ENCODE measurements at places on chromosomes 12 and 14.

- H3K27me3 ChIP-seq = no peaks in the 10 kb centered on the region
- H3K4me3 ChIP-seq = no peak overlapping the region
- no peaks in the 10 kb centered on the region for H3K4me1 ChIP-seq
- H3K36me3 ChIP-seq = no peaks in the 10 kb centered on the region
- H3K27ac ChIP-seq = no peak overlapping the region
- no peak for DNase-seq
These were observed 35.9 kb downstream of the FZD10 start for GRCh38 chr12:130198026-130198662.

DNA sequence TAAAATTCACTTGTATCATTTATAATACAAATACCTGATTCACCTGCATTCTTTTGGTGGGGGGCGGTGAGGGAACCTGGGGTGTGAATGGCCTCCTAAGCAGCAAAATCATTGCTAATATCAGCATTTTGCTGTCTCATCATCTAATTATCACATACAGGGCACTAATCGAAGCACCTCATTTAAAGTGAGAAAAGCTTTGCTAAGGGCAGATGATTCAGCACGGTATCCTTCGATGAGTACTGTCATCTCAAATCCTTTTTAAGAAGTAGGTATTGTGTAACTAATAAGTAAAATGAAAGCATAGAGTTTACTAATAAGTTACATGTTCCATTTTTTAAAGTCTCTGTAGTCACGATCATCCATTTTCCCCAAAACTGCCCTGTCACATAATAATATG lies 278.1 kb upstream of the SOX5 start:
- no peaks in the 10 kb centered on the region for H3K27me3 ChIP-seq
- no peaks in the 10 kb centered on the region for H3K36me3 ChIP-seq
- H3K4me3 ChIP-seq = no peak overlapping the region

DNA sequence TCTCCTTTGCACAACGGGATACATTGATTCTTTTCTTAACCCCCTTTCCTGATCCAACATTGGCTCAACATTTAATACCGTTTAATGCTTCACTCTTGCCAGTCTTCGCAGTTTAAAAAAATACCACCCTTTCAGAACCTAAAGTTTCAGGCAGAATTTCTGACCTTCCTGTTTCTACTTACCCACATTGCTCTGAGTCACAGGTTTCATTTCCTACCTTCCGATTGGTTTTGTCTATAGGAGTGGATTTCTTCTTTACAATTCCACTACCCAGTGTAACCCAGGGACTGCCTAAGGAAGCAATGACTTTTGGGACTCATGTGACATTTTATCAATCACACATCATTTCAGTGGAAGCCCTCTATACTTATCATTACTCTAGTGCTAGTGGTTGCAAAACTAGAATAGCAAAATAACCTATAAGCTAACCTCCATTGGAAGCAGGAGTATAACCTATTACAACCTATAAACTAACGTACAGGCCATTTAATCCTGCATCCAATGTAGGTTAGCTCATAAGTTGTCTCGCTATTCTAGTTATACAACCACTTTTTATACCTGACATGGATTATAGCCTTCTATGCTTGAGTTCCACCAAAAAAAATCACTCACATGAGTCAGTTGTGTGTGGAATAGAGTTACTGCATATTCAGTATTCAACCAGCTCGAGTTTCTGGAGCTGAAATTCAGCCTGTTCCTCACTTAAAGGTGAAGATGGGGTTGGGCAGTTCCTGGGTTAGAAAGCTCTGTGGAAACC lies 64.9 kb upstream of the KITLG start:
- H3K4me3 ChIP-seq = no peak overlapping the region
- H3K36me3 ChIP-seq = no peaks in the 10 kb centered on the region
- H3K4me1 ChIP-seq = no peaks in the 10 kb centered on the region

DNA sequence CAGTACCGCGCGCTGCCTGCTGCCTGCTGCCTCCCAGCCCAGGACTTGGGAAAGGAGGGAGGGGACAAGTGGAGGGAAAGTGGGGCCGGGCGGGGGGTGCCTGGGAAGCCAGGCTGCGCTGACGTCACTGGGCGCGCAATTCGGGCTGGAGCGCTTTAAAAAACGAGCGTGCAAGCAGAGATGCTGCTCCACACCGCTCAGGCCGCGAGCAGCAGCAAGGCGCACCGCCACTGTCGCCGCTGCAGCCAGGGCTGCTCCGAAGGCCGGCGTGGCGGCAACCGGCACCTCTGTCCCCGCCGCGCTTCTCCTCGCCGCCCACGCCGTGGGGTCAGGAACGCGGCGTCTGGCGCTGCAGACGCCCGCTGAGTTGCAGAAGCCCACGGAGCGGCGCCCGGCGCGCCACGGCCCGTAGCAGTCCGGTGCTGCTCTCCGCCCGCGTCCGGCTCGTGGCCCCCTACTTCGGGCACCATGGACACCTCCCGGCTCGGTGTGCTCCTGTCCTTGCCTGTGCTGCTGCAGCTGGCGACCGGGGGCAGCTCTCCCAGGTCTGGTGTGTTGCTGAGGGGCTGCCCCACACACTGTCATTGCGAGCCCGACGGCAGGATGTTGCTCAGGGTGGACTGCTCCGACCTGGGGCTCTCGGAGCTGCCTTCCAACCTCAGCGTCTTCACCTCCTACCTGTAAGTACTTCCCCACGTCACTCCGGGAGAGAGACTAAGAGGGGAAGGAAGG lies at the start of gene LGR5:
TSS of gene LGR5 (plus strand) at position 186 of the 732 bp plus-strand sequence. CDS start at position 469, 283 bp downstream.
- no peak within 1 kb of the TSS for H3K27ac ChIP-seq
- peak within 1 kb of the TSS; percentile 68 for H3K4me3 ChIP-seq
- no peaks in the 10 kb centered on the region for H3K36me3 ChIP-seq
- no peak for DNase-seq

DNA sequence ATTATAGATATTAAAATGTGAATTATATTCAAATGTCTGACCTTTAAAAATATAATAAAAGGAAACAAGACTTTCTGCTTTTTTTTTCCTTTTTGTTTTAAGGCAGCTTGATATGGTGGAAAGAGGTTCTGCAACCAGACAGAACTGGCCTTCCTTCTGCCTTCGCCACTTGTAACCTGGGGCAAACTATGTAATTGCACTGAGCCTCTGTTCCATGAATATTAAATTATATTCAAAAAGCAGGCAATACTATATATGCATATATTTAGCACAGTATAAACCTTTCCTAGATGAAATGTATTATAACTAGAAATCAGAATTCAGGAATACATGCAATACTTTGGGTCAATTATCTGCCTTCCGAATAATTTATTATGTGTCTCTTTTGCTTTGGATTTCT lies 59.9 kb downstream of the ACSS3 start:
- no peaks in the 10 kb centered on the region for H3K27me3 ChIP-seq
- H3K27ac ChIP-seq = no peak overlapping the region
- no peak for DNase-seq
- H3K4me1 ChIP-seq = no peaks in the 10 kb centered on the region
- H3K4me3 ChIP-seq = no peak overlapping the region
- peaks cover 4% of the 10 kb centered on the region for H3K36me3 ChIP-seq

DNA sequence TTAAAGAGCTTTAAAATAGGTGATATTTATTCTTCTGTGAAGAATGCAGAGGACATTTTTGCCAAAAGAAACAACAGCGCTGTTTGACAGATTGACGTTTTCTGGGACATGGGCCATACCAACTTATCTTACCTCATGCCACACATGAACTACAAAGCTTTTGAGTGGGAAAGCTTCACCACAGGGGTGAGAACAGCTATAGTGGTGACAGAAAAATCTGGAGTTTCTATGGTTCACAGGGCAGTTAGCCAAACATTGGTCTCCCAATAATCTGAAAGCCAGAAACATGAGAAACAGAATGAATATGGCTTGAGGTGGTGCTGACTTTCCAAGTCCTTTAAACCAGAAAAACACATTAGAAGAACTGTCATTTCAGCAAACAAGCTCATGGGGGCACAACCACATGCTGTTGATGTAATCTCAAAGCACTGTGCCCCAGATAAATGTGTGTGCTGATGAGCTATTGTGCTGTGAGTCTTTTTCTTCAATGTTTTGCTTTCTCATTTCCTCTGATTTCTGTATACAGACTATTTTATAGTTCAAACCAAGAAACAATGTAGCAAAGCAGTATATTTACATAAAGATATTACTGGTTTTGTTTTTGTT lies 905.4 kb downstream of the SLC16A7 start:
- no peak overlapping the region for H3K27ac ChIP-seq
- no peaks in the 10 kb centered on the region for H3K27me3 ChIP-seq
- DNase-seq = no peak
- H3K36me3 ChIP-seq = no peaks in the 10 kb centered on the region
- no peaks in the 10 kb centered on the region for H3K4me1 ChIP-seq

GRCh38 chr14:92105893-92106142 lies 564 bp downstream of the ATXN3 start:
- H3K4me1 ChIP-seq = no peaks in the 10 kb centered on the region
- no peaks in the 10 kb centered on the region for H3K36me3 ChIP-seq
- peak overlapping the region; percentile 98 for H3K27ac ChIP-seq
- H3K27me3 ChIP-seq = no peaks in the 10 kb centered on the region
- DNase-seq = peak; percentile 35

DNA sequence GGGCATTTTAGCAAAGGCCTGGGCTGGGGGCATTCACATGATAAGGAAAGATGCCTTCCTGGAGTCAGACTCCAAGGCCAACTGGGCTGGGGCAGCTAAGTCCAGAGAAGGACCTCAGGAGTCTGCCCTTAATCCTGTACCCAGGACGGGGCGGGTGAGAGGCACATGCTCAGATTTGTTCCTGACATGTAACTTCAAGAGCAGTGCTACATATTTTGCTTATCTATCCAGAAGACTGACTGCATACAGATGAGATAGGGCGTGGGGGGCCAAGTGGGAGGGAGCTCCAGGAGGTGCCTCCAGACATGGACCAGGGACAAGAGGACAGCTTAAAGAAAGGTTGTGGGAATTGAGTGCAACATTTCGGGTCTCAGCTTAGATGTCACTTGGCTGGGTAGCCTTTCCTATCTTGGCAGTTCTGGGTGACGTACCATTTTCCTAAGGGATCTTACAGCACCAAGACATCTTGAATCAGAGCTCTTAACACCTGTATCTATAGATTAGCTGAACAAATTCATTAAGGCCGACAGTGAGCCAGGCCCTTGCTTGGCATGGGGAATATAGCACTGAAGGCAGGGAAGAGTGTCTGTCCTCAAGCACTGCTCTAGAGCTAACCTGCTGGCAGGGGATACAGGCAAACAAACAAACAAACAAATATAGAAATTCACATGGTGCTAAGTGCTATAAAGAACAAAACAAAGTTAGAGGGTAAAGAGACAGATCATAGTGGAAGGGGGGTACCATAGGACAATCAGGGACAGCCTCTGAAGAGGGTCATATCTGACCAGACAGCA lies 61.2 kb downstream of the PTPN21 start:
- no peaks in the 10 kb centered on the region for H3K4me1 ChIP-seq
- H3K4me3 ChIP-seq = no peak overlapping the region
- H3K36me3 ChIP-seq = peaks cover 55% of the 10 kb centered on the region
- H3K27me3 ChIP-seq = no peaks in the 10 kb centered on the region

DNA sequence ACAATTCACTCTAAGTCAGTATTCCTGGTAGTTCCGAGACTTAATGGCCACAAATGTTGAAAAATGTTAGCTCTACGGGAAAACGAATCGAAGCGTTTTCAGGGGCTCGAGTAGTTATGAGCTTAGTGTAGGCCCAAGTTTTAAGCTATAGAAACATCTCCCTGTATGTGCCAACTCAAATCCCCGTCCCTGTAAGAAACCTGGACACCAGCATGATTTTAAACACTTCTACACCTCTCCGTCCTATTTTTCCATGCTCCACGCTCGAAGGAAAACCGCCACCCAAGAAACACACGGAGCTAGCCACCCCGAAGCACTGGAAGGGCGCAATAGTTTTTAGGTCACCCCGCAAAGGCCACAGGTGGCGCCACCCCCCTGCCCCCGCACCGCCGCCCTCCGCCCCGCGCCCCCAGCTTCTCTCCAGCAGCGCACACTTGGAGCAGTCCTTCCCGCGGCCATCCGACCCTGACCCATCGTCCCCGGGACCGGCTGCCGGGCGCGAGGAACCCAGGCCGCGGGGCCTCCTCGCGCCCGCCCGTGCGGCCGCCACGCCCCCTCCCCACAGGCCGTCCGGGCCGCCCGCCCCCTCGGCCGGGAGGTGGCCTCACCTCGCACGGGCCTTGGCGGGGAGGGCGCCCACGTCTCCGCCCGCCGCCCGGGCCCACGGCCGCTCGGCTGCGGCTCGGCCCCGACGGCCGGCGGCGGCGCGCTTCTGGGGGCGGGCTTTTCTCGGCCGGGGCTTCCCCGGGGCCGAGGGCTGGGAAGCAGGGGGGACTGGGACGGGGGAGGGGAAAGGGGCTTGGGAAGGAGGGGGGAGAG lies 522 bp downstream of the R3HDM2 start:
- H3K4me3 ChIP-seq = peak overlapping the region; percentile 65
- peak overlapping the region; percentile 91 for H3K27ac ChIP-seq
- H3K36me3 ChIP-seq = no peaks in the 10 kb centered on the region
- H3K4me1 ChIP-seq = no peaks in the 10 kb centered on the region

GRCh38 chr12:108121728-108122471 lies 7.2 kb upstream of the WSCD2 start:
- peaks cover 11% of the 10 kb centered on the region for H3K4me1 ChIP-seq
- no peak for DNase-seq
- H3K36me3 ChIP-seq = no peaks in the 10 kb centered on the region
- no peak overlapping the region for H3K27ac ChIP-seq

DNA sequence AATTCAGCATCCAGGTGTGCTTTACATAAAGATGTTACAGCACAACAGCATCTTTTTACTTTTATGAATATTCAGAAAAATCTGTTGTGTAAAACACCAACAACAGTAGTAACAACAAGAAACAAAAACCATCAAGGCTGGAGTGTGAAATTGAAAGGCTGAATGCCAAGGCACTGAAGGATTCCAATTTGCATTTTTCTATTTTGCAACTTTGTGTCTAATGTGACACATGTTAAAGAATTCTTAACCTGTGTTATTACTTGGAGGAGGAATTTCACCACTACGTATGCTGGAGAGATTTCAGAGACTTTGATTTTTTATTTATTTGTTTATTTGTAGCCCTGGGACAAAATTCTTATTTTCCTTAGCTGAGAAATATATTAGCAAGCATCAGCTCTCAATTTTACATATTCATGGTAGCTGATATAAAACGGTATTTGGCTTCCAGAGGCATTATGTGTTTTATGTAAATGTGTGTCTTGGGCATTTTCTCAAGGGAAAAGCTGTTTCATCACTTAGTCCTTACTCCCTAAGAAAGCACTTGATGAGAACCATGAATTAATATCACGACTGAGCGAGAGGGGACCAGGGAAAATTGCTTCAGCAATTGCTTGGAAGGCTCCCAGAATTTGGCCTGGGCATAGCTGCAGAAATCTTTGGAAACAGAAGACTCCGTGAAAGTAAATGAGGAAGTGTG lies 475.4 kb downstream of the TMEM132D start:
- no peaks in the 10 kb centered on the region for H3K4me1 ChIP-seq
- no peak overlapping the region for H3K27ac ChIP-seq
- no peaks in the 10 kb centered on the region for H3K27me3 ChIP-seq
- DNase-seq = no peak
- H3K4me3 ChIP-seq = no peak overlapping the region

GRCh38 chr12:94145191-94145983 lies 3.0 kb upstream of the PLXNC1 start:
- peaks cover 29% of the 10 kb centered on the region for H3K27me3 ChIP-seq
- no peaks in the 10 kb centered on the region for H3K36me3 ChIP-seq
- no peak overlapping the region for H3K27ac ChIP-seq
- no peak for DNase-seq

- DNase-seq = peak; percentile 61
- H3K27ac ChIP-seq = peak overlapping the region; percentile 97
- H3K36me3 ChIP-seq = no peaks in the 10 kb centered on the region
- no peaks in the 10 kb centered on the region for H3K4me1 ChIP-seq
- peak overlapping the region; percentile 78 for H3K4me3 ChIP-seq
These were observed 446 bp upstream of the ZNF641 start for GRCh38 chr12:48351022-48351708.

- H3K27me3 ChIP-seq = no peaks in the 10 kb centered on the region
- H3K4me1 ChIP-seq = no peaks in the 10 kb centered on the region
- no peak for DNase-seq
- no peaks in the 10 kb centered on the region for H3K36me3 ChIP-seq
- no peak overlapping the region for H3K4me3 ChIP-seq
These were observed 235.2 kb upstream of the ARID2 start for GRCh38 chr12:45494279-45494678.

All from tibial nerve (tissue), 4 donors.